ENCODE measurements at places on chromosomes 13 and 19.

GRCh38 chr13:43816401-43816889, 29.7 kb upstream of the ENOX1 start:
- no peak for DNase-seq
- H3K4me1 ChIP-seq = no peaks in the 10 kb centered on the region
- no peaks in the 10 kb centered on the region for H3K27me3 ChIP-seq
- H3K36me3 ChIP-seq = no peaks in the 10 kb centered on the region
- H3K27ac ChIP-seq = no peak overlapping the region

DNA sequence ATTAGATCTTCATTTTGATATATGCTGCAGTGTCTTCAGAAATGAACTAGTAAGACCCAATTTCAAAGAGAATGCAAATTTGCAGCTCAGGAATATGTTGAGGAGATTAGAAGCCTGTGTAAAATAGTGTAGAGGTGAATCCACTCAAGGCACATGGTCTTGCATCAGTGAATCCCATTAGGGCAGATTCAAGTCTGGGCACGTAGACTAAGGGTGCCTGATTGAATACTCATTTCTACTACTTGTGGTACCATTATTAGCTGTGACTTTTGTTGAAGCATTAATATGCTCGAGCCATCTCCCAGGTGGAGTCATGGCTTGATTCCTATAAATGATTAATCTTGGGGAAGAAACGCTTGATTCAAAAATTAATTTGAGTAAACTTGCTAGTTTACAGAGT, 129.4 kb downstream of the AKAP11 start:
- no peaks in the 10 kb centered on the region for H3K36me3 ChIP-seq
- H3K27me3 ChIP-seq = no peaks in the 10 kb centered on the region
- DNase-seq = no peak
- no peak overlapping the region for H3K4me3 ChIP-seq
- H3K27ac ChIP-seq = no peak overlapping the region

- DNase-seq = no peak
- no peaks in the 10 kb centered on the region for H3K36me3 ChIP-seq
- no peak overlapping the region for H3K4me3 ChIP-seq
- no peaks in the 10 kb centered on the region for H3K4me1 ChIP-seq
- H3K27ac ChIP-seq = no peak overlapping the region
- no peaks in the 10 kb centered on the region for H3K27me3 ChIP-seq
Observed at GRCh38 chr13:111917086-111917485, 149.9 kb upstream of the SOX1 start.

GRCh38 chr19:4445963-4446703, 11.5 kb downstream of the UBXN6 start:
- H3K4me1 ChIP-seq = peaks cover 17% of the 10 kb centered on the region
- no peak overlapping the region for H3K27ac ChIP-seq
- no peaks in the 10 kb centered on the region for H3K36me3 ChIP-seq
- no peaks in the 10 kb centered on the region for H3K27me3 ChIP-seq

DNA sequence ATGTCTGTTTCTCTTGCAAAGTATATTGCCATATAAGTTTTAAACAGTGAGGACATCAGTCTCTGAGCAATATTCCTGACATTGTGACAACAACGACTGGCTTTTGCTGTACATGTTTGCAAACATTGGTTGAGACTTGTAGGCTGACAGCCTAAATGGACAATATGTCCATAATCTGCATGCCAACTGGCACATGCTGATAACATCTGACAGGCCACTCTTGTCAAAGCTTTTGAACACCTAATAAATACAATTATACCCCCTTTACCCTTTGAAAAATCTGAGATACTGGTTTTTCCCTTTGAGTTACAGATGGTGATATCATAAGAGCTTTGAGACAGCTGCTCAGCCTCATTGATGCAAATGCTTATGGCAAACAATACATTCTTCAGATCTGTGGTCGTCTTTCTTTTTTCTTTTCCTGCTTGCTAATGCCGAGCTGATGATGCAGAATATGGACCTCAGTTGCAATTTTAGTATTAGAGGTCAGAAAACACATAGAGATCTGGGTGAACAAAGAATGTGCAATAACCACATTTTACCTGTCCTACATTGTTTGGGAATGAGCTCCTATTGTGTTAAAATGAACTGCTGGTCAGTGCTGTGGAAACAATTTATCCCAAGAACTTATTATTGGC, 114.9 kb downstream of the RFC3 start:
- no peak for DNase-seq
- H3K27me3 ChIP-seq = no peaks in the 10 kb centered on the region
- no peak overlapping the region for H3K4me3 ChIP-seq

GRCh38 chr19:11651062-11651461, 53.8 kb downstream of the ZNF627 start:
- H3K27ac ChIP-seq = no peak overlapping the region
- H3K27me3 ChIP-seq = no peaks in the 10 kb centered on the region
- no peaks in the 10 kb centered on the region for H3K36me3 ChIP-seq
- no peaks in the 10 kb centered on the region for H3K4me1 ChIP-seq
- no peak overlapping the region for H3K4me3 ChIP-seq

- H3K36me3 ChIP-seq = peaks cover 9% of the 10 kb centered on the region
- H3K27me3 ChIP-seq = no peaks in the 10 kb centered on the region
- H3K27ac ChIP-seq = no peak overlapping the region
- H3K4me1 ChIP-seq = no peaks in the 10 kb centered on the region
- no peak overlapping the region for H3K4me3 ChIP-seq
Observed at GRCh38 chr19:38142176-38143035, 81.6 kb downstream of the DPF1 start.

DNA sequence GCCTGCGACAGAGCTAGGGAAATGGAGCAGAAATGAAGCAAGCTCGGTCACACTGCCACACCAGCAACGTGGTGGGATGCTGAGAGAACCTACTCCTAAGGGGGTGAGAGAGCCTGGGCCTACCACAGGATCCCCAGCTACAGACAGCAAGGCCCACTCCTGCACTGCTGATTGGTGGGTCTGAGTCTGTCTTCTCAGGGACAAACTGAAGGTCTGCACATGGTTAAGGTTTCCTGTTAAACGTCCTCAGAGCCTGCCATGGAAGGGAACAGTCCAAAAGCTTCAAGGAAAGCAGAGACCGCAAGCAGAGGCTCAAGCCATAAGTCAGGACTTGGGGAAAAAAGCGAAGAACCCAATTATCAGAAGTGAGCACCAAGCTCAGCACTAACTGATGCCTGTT, 53.5 kb upstream of the MED4 start:
- H3K27me3 ChIP-seq = no peaks in the 10 kb centered on the region
- DNase-seq = no peak
- no peaks in the 10 kb centered on the region for H3K36me3 ChIP-seq
- peaks cover 2% of the 10 kb centered on the region for H3K4me1 ChIP-seq
- H3K4me3 ChIP-seq = no peak overlapping the region

GRCh38 chr19:30167206-30167868, 204.8 kb upstream of the ZNF536 start:
- no peak overlapping the region for H3K4me3 ChIP-seq
- H3K27me3 ChIP-seq = no peaks in the 10 kb centered on the region
- DNase-seq = no peak
- H3K36me3 ChIP-seq = no peaks in the 10 kb centered on the region
- H3K27ac ChIP-seq = no peak overlapping the region

GRCh38 chr13:106433066-106433465, 102.4 kb downstream of the EFNB2 start:
- no peaks in the 10 kb centered on the region for H3K27me3 ChIP-seq
- no peaks in the 10 kb centered on the region for H3K36me3 ChIP-seq
- no peak for DNase-seq
- H3K27ac ChIP-seq = no peak overlapping the region
- no peak overlapping the region for H3K4me3 ChIP-seq

- H3K4me1 ChIP-seq = no peaks in the 10 kb centered on the region
- H3K27me3 ChIP-seq = no peaks in the 10 kb centered on the region
- no peak for DNase-seq
- H3K36me3 ChIP-seq = no peaks in the 10 kb centered on the region
Observed at GRCh38 chr19:48938256-48938655, 4.8 kb downstream of the DHDH start.

DNA sequence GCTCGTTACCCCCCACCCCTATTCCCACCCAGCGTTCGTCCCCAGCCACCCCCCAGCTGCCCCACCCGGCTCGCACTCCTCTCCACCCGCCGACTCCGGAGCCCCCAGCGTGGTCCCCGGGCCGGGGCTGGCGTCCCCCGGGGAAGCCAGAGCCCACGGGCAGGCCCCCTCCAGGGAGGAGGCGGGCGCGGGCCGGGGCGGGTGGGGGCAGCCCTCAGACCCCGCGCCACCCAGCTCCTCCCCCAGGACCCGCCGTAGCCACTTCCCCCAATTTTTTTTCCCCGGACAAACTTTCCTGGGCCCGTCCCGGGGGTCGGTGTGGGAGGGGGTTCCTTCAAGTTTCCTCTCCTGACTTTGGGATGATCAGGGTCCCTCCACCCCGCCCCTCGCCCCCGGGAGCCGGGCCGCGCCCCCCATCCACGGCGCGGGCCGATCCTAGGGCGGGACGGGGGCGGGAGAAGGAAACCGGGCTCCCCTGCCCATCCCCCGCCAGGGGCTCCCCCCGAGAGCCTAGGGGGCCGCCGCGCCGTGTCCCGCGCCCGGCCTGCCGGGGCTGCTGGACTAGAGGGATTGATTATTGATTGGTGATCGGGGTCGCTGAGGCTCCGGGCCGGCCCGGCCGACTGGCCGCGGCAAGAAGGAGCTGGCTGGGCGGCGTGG, 927 bp upstream of the TSHZ3 start:
- H3K4me1 ChIP-seq = no peaks in the 10 kb centered on the region
- H3K27ac ChIP-seq = peak overlapping the region; percentile 63
- no peak for DNase-seq
- no peaks in the 10 kb centered on the region for H3K36me3 ChIP-seq
- no peaks in the 10 kb centered on the region for H3K27me3 ChIP-seq

GRCh38 chr13:39874331-39875053, 219.0 kb downstream of the COG6 start:
- no peaks in the 10 kb centered on the region for H3K27me3 ChIP-seq
- H3K27ac ChIP-seq = no peak overlapping the region
- H3K36me3 ChIP-seq = no peaks in the 10 kb centered on the region

GRCh38 chr19:38125238-38125637, 98.8 kb downstream of the DPF1 start:
- H3K27ac ChIP-seq = no peak overlapping the region
- H3K36me3 ChIP-seq = peaks cover 9% of the 10 kb centered on the region
- no peaks in the 10 kb centered on the region for H3K4me1 ChIP-seq

DNA sequence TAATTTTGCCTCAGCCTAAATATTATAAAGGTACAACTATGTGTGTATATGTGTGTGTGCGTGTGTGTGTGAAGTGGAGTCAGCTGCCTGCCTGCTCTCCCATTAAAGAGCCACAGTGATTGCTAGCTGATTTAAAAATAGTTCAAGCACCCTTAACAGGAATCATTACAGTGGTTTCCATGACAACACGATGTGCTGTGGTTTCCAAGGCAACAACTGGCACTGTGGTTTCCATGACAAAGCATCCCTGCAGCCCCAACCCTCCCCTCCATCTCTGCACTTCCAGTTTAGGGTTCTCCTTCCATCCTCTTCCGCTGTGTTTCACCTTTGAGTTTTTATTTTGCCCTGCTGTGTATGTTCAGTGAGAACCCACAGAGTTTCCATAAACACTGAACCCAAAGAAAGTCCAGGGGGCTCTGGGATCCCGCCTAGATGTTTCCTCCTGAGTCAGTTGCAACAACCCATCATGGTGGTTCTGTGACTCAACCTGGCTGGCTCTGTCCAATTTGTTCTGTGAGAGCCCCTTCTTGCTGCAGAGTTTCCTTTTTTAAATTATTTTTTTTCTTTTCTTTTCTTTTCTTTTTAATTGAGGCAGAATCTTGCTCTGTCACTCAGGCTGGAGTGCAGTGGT, 7.1 kb upstream of the PNMA8A start:
- no peaks in the 10 kb centered on the region for H3K4me1 ChIP-seq
- no peak overlapping the region for H3K27ac ChIP-seq
- no peak overlapping the region for H3K4me3 ChIP-seq
- H3K36me3 ChIP-seq = no peaks in the 10 kb centered on the region

- H3K4me3 ChIP-seq = no peak overlapping the region
- H3K27ac ChIP-seq = no peak overlapping the region
- H3K4me1 ChIP-seq = no peaks in the 10 kb centered on the region
- DNase-seq = no peak
- H3K36me3 ChIP-seq = no peaks in the 10 kb centered on the region
Observed at GRCh38 chr13:39818953-39819352, 163.5 kb downstream of the COG6 start.

DNA sequence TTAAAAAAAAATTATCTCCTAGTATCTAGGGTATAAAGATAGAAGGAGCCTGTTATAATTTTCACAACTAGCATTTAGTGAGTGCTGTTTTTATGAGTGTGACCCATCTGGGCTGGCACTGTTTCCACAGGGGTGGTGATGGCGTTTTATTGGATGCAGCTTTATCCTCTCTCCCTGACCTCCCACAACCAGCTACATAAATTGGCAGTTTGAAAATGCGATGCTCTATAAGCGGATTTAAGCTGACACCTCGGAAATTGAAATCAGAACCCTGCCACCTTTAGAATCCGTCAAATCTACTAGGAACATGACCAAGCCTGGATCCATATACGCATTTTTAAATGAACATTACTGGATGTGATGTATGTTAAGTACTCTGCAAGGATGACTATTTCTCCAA, 44.9 kb downstream of the MYO16 start:
- no peak overlapping the region for H3K4me3 ChIP-seq
- no peaks in the 10 kb centered on the region for H3K27me3 ChIP-seq
- H3K36me3 ChIP-seq = no peaks in the 10 kb centered on the region
- H3K27ac ChIP-seq = no peak overlapping the region

GRCh38 chr19:46639358-46640182, 3.6 kb upstream of the GNG8 start:
- H3K27ac ChIP-seq = no peak overlapping the region
- no peak overlapping the region for H3K4me3 ChIP-seq
- DNase-seq = no peak

DNA sequence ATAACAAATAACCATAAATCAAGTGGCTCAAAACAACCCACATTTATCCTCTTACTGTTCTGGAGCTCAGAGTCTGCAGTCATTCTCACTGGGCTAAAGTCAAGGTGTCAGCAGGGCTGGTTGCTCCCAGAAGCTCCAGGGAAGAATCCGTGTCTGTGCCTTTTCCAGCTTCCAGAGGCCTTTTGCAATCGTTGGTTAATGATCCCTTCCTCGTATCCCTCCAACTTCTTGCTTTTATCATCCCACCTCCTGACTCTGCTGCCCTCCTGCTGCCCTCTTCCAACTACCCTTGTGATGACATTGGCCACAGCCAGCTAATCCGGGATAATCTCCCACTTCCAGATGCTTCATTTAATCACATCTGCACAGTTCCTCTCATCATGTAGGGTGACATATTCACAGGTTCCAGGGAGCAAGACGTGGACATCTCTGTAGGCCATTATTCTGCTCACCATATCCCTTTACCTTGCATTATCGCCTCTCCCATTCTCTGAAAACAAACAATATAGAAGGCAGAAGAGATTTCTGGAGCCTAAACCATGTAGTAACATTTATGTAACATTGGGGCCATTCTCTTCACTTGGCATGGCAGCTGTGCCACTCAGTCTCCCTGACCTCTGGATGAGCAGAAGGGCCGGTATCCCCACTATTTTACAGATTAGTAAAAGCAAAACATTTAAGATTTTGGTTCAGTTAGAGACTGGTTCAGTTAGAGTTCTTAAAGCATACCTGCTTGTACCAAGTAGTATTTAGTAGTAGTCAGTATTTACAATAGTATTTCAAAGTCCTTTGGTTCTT, 53.5 kb downstream of the RFC3 start:
- H3K4me3 ChIP-seq = no peak overlapping the region
- peaks cover 16% of the 10 kb centered on the region for H3K4me1 ChIP-seq
- no peaks in the 10 kb centered on the region for H3K27me3 ChIP-seq
- no peak for DNase-seq
